Right forelimb (tissue), 1 donor: ENCODE measurements at places on chromosomes 4 and X.

GRCh38 chr4:156606554-156607477 is 364.8 kb downstream of the PDGFC start:
- DNase-seq, result no peak

DNA sequence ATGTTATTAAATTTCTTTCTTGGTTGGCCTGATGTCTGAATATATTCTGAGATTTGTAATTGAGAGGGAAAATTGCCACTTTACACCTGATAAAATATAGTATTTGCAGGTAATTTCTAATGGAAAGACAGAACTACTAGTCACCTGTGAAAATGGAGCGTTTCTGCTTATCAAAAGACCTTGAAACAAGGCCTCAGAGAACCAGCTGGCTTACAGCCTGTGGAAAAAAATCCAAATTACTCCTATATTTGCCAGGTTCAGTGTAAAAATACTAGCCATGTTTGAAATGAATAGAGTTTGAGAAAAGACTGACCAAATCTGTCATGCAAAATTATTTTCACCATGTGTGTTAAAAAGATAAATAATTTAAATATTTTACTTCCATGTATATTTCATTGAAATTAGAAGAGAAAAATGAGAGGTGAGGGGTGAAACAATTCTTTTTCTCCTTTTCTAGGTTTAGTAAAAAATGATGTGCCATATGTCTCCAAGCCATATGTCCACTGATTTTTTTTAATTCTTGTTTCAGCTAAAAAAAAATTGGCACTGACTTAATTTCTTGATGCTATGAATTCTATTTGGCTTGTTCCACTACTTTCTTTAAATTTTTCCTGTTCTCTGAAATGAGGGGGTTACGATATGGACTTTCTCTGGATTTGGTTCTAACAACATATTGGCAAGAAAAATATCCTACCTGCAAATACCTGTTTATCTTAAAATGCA is 464.9 kb downstream of the GRXCR1 start:
- DNase-seq, result no peak

DNA sequence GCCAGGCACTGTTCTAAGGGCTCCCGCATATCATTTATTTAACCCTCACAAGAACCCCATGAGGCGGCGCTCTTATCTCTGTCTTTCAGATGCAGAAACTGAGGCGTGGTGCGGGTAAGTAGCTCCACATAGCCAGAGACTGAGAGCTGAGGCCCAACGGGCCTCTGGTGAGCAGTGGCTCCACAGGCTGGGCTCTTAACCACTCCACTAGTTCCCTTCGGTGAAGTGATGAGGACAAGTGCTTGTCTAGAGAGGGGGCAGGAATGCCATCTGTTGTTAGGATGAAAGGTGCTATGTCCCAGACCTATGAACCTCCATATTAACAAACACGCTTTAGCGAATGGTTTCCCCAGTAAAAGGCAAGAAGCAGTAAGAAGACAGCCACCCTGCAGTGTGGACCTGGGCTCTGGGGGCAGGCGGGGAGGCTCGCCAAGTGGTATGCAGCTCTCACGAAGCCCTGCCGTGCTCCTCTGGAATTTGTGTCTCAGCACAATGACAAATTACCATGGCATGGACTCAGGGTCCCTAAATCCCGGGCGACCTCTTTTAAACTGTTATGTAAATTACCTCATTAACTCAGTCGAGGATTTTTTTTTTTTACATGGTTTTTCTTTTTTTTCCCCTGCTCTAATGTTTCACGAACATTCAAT is 20.9 kb upstream of the S100G start:
- no peak for DNase-seq

GRCh38 chr4:148068065-148068911 is 336.4 kb downstream of the ARHGAP10 start:
- no peak for DNase-seq

DNA sequence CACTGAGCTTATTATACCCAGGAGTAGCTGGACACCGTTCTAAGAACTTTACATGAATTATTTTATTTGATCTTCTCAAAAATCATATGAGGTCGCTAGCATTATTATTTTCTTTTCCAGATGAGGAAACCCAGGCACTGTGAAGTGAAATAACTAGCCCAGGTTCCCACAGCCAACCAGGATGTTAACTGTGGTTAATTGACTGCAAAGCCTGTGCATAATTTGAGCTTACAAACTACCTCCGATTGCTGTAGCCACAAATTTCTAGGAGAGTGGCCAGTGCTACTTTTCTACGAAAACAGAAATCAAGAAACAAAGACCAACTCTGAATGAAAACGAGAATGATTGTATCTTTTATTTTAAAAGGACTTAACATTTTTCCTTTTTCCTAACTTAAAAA is 27.2 kb downstream of the SPRY1 start:
- no peak for DNase-seq

GRCh38 chr4:168841000-168841671 is 168.9 kb downstream of the CBR4 start:
- no peak for DNase-seq

GRCh38 chr4:62130230-62130629 is 930.1 kb downstream of the ADGRL3 start:
- no peak for DNase-seq

- no peak for DNase-seq
Measured at GRCh38 chr4:4376074-4376473, 10.8 kb upstream of the NSG1 start.

DNA sequence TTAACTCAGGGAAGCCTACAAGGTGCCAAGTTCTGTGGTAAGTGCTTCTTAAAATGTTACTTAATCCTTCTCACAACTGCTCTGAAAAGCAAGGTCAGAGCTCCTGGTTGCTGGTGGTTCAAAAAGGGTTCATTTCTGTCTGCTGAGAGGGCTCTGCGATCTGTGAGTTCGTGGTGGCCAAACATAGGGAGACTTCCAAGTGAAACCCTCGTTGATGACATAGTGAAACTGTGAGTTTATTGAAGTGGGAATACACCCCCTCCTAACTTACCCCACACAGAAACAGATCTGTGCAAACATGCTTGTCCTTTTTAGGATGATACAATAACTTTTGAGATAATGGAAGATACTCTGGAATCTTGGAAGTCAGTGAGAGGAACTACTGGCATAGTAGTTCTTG is 164.8 kb upstream of the PGRMC2 start:
- DNase-seq, result no peak

- no peak for DNase-seq
Measured at GRCh38 chrX:23736030-23736429, 7.0 kb downstream of the ACOT9 start.
